ENCODE measurements at places on chromosomes 6 and 20.

- peak; percentile 94 for DNase-seq
- H3K27me3 ChIP-seq: peaks cover 26% of the 10 kb centered on the region
- peak overlapping the region; percentile 51 for H3K4me3 ChIP-seq
- H3K4me1 ChIP-seq: peaks cover 4% of the 10 kb centered on the region
These were observed 17.4 kb downstream of the HSPA12B start for GRCh38 chr20:3749689-3750531.

- H3K36me3 ChIP-seq: no peaks in the 10 kb centered on the region
- H3K27me3 ChIP-seq: peaks cover 45% of the 10 kb centered on the region
- DNase-seq: no peak
- peak overlapping the region; percentile 77 for H3K4me3 ChIP-seq
- H3K27ac ChIP-seq: no peak overlapping the region
- peaks cover 18% of the 10 kb centered on the region for H3K4me1 ChIP-seq
These were observed 4.1 kb upstream of the DLL1 start for GRCh38 chr6:170294813-170295509.

DNA sequence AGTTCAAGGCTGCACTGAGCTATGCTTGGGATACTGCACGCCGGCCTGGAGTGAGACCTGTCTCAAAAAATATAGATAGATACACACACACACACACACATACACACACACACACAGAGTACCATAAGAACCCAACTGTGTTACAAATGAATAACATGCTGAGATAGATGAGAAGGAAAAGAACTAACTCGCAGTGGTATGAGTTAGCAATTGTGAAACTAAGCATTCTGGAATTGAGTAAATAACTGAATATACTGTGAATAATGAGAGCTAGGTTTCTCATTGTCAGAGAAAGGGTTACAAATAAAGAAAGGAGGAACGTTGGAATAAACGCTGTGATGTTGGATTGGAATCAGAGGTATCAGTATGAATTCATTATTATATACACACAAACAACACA, 14.6 kb upstream of the FAXC start:
- no peak overlapping the region for H3K27ac ChIP-seq
- H3K4me1 ChIP-seq: no peaks in the 10 kb centered on the region
- H3K36me3 ChIP-seq: no peaks in the 10 kb centered on the region

GRCh38 chr6:1244941-1245340, 67.0 kb upstream of the FOXQ1 start:
- H3K27me3 ChIP-seq: no peaks in the 10 kb centered on the region
- no peak overlapping the region for H3K27ac ChIP-seq
- DNase-seq: peak; percentile 39
- no peaks in the 10 kb centered on the region for H3K36me3 ChIP-seq
- H3K4me3 ChIP-seq: no peak overlapping the region

GRCh38 chr20:49568278-49569151, 578 bp upstream of the PTGIS start:
- peak overlapping the region; percentile 84 for H3K27ac ChIP-seq
- H3K36me3 ChIP-seq: no peaks in the 10 kb centered on the region
- no peaks in the 10 kb centered on the region for H3K27me3 ChIP-seq
- peaks cover 9% of the 10 kb centered on the region for H3K4me1 ChIP-seq
- H3K4me3 ChIP-seq: peak overlapping the region; percentile 41
- DNase-seq: peak; percentile 75

DNA sequence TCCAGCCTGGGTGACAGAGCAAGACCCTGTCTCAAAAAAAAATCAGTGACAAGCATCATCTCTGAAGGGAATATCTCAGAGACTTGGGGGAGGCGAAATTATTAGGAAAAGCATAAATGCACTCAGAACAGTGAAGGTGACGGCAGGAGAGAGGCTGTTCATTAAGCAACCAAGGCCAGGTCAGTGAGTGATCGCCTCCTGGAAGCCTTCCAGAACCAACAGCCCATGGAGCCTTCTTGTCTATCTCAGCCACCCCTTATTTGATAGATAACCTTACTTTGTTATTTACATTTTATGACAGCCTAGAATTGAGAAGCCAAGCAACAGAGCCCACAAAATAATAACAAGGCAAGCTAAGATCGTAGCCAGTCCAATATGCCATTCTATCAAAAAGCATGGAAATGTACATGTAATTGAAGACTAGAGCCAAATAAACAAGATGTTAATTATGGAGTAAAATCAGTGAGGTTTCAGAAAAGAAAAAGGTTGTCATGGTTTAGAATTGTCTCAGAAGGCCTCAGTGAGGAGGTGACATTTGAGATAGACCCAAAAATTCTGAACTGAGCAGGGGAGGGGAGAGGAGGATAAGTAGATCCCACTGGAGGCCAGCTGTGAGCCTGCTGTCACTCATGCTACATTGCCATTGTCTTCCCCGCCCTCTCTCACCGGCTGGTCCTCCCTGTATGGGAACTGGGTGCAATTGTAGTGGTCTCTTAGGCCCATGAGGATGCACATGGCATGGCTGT, 17.8 kb downstream of the BNIP5 start:
- no peaks in the 10 kb centered on the region for H3K36me3 ChIP-seq
- DNase-seq: no peak
- H3K27me3 ChIP-seq: no peaks in the 10 kb centered on the region
- no peak overlapping the region for H3K27ac ChIP-seq
- no peaks in the 10 kb centered on the region for H3K4me1 ChIP-seq

DNA sequence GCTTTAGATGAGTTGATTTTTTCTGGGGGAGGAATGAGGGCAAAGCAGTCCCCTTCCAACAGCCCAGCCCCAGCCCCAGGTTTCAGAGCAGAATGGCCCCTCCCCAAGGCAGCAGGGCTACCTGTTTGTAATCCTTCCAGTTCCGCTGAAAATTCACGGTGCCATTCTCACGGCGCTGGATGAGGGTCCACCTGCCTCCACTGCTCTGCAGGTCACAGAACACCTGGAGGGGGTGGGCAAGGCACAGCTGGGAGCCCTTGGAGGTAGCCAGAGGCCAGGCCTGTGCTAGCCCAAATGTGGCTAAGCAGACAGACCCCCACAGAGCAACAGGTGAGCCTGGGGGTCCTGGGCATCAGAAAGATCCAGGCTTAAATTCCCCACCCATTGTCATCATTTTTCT, 36.5 kb downstream of the ANGPT4 start:
- H3K27me3 ChIP-seq: 0 out of 2 replicates have a peak, but pooled peaks cover 2% of the 10 kb centered on the region
- no peak overlapping the region for H3K4me3 ChIP-seq
- no peaks in the 10 kb centered on the region for H3K4me1 ChIP-seq
- DNase-seq: no peak
- no peaks in the 10 kb centered on the region for H3K36me3 ChIP-seq

DNA sequence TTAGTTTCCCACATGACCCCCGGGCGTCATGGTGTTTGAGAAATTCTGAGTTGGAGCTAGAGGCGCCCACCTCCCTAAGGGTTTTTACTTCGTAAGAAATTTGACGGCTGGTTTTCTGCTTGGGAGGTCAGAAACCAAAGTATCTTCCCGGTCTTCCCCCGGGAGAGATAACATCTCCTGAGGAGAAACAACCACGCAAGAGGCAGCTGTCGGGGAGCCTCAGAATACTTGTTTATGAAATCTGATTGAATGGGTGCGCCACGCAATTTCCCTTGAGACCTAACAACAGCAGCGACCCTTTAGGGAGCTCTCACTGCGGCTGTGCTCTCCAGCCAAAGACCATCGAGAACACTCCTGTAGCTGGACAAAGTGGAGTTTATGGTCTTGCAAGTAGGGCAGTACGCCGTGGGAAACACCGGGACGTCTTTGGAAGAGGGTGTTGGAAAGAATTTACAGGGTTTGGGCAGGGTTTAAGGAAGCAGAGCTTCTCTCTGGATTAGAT, 608 bp upstream of the EIF2S2 start:
- H3K4me3 ChIP-seq: peak overlapping the region; percentile 98
- peaks cover 2% of the 10 kb centered on the region for H3K36me3 ChIP-seq
- H3K4me1 ChIP-seq: no peaks in the 10 kb centered on the region
- H3K27me3 ChIP-seq: no peaks in the 10 kb centered on the region
- peak overlapping the region; percentile 27 for H3K27ac ChIP-seq
- no peak for DNase-seq

GRCh38 chr6:161227004-161227960, 46.6 kb downstream of the AGPAT4 start:
- no peaks in the 10 kb centered on the region for H3K27me3 ChIP-seq
- H3K4me3 ChIP-seq: no peak overlapping the region
- no peak for DNase-seq
- H3K36me3 ChIP-seq: no peaks in the 10 kb centered on the region
- H3K4me1 ChIP-seq: peaks cover 8% of the 10 kb centered on the region

DNA sequence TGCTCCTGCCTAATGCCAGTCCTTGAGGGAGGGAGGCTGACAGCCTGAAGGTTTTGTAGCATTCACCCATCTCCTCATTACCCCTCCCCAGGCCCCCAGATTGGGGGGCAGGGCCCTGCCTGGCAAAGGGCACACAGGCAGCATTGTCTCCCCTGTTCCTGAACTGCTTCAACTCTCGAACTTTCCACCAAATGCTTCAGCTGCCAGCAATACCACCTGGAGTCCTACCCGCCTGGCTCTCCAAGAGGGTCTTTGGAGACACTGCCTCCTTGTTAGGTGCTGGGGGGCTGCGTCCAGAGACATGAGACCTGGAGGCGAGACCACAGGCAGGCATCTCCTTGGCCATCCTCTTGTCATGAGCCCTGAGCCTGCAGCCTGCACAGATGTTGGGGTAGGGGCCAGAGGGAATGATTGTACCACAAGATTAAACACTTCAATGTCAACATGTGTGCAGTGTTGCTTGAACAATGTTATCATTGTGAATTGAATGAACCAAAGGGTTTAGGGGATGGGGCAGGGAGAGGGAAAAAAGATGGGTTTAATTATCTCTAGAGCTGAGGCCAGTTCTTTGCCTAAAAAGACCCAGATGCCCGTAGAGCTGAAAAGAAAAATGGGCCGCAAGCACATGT, 25.0 kb downstream of the BMP7 start:
- no peak overlapping the region for H3K27ac ChIP-seq
- H3K27me3 ChIP-seq: no peaks in the 10 kb centered on the region
- no peaks in the 10 kb centered on the region for H3K36me3 ChIP-seq
- DNase-seq: no peak

- H3K27me3 ChIP-seq: 0 out of 2 replicates have a peak, but pooled peaks cover 3% of the 10 kb centered on the region
- DNase-seq: peak; percentile 46
- H3K4me1 ChIP-seq: peaks cover 7% of the 10 kb centered on the region
These were observed 6.8 kb upstream of the MAPK13 start for GRCh38 chr6:36123270-36124139.

DNA sequence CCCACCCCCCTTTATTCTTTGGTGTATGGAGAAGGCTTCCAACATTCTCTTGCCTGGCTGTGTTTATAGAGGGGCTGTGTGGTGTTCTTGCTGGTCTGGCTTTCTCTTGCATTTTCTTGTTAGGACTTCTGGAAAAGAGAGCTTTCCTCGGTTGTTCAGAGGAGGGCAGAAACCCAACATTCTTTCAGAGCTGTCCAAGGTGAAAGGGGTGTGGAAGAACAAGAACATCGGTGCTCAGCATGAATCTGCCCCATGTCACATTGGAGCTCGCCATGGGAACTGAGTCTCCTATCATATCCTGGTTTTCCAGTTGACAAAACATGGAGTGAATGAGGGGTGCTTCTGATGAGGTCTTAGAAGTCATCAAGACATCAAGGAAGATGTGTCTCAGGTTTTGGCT, 281.8 kb downstream of the RNF144B start:
- H3K27me3 ChIP-seq: no peaks in the 10 kb centered on the region
- DNase-seq: no peak

GRCh38 chr6:513961-514360, 122.4 kb downstream of the IRF4 start:
- H3K27me3 ChIP-seq: no peaks in the 10 kb centered on the region
- H3K27ac ChIP-seq: no peak overlapping the region
- H3K36me3 ChIP-seq: no peaks in the 10 kb centered on the region

- H3K27ac ChIP-seq: no peak overlapping the region
- no peaks in the 10 kb centered on the region for H3K36me3 ChIP-seq
- DNase-seq: no peak
- H3K4me3 ChIP-seq: no peak overlapping the region
These were observed 21.7 kb downstream of the MAP1LC3A start for GRCh38 chr20:34579979-34580940.

- H3K27ac ChIP-seq: no peak overlapping the region
- no peak for DNase-seq
- H3K4me3 ChIP-seq: no peak overlapping the region
- no peaks in the 10 kb centered on the region for H3K4me1 ChIP-seq
- H3K27me3 ChIP-seq: no peaks in the 10 kb centered on the region
These were observed 16.1 kb downstream of the SRSF3 start for GRCh38 chr6:36610041-36610955.

DNA sequence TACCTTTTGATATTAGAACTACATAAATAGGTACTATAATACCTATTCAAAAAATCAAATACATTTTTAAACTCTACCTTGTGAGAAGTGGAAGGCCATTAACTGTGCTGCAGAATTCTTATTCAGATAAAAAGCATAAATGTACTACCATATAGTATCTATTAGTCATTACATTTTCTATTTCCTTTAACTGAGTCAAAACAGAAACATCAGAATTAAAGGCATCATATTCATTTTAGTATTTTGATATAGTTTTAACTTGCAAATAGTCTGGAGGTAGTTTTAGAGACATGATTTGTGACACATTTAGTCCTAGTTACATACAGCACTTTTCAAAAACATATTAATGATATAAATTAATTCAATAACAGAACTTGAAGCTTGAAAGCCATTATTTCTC, 39.9 kb upstream of the TAB2 start:
- no peaks in the 10 kb centered on the region for H3K27me3 ChIP-seq
- no peak overlapping the region for H3K4me3 ChIP-seq
- no peaks in the 10 kb centered on the region for H3K4me1 ChIP-seq
- H3K27ac ChIP-seq: no peak overlapping the region

GRCh38 chr20:51387125-51387875, 155.2 kb downstream of the NFATC2 start:
- H3K4me1 ChIP-seq: peaks cover 9% of the 10 kb centered on the region
- H3K36me3 ChIP-seq: no peaks in the 10 kb centered on the region
- H3K27me3 ChIP-seq: no peaks in the 10 kb centered on the region
- DNase-seq: no peak
- no peak overlapping the region for H3K4me3 ChIP-seq
- H3K27ac ChIP-seq: no peak overlapping the region

- H3K27me3 ChIP-seq: no peaks in the 10 kb centered on the region
- no peak overlapping the region for H3K27ac ChIP-seq
- H3K4me3 ChIP-seq: no peak overlapping the region
- no peaks in the 10 kb centered on the region for H3K36me3 ChIP-seq
These were observed 104.8 kb downstream of the FLRT3 start for GRCh38 chr20:14232650-14233049.

GRCh38 chr20:54118220-54119001, 48.0 kb upstream of the BCAS1 start:
- H3K27ac ChIP-seq: no peak overlapping the region
- H3K4me3 ChIP-seq: no peak overlapping the region
- no peaks in the 10 kb centered on the region for H3K27me3 ChIP-seq
